ENCODE measurements at places on chromosomes 6 and 20. TPM values are rescaled to one million over a fixed set of nuclear protein-coding genes. Genes with fewer than 3 reads are reported as not detected.

CAPN11 gene
- 0.24 TPM for polyA plus RNA-seq

FAM162B gene
- polyA plus RNA-seq: 4.1 TPM

EYS gene
- 0.65 TPM for polyA plus RNA-seq

APOM gene
- polyA plus RNA-seq: 120 TPM

MATN4 gene
- 0.17 TPM for polyA plus RNA-seq

ZNF391 gene
- 12.6 TPM for polyA plus RNA-seq

COL9A3 gene
- 19.5 TPM for polyA plus RNA-seq

TRIM10 gene
- 0.36 TPM for polyA plus RNA-seq

SIRPG gene
- not detected for polyA plus RNA-seq

STX11 gene
- polyA plus RNA-seq: 0.97 TPM

PNPLA1 gene
- 2.1 TPM for polyA plus RNA-seq

VGLL2 gene
- polyA plus RNA-seq: not detected

SOX4 gene
- polyA plus RNA-seq: 130 TPM

VIP gene
- polyA plus RNA-seq: 0.54 TPM

HLA-DPA1 gene
- polyA plus RNA-seq: 14.2 TPM

PPP1R3G gene
- polyA plus RNA-seq: 1.7 TPM

NKX2-4 gene
- polyA plus RNA-seq: not detected

FNDC11 gene
- polyA plus RNA-seq: 0.98 TPM

FILIP1 gene
- 2.5 TPM for polyA plus RNA-seq

GSTA1 gene
- 1.9 TPM for polyA plus RNA-seq

SYCP2 gene
- 6.9 TPM for polyA plus RNA-seq

TDP2 gene
- 71.6 TPM for polyA plus RNA-seq

TULP1 gene
- 1.7 TPM for polyA plus RNA-seq

EDN1 gene
- polyA plus RNA-seq: 4.0 TPM

EMILIN3 gene
- polyA plus RNA-seq: 7.8 TPM

Measured in right renal cortex interstitium (tissue), 3 donors.